ENCODE measurements at places on chromosomes 4 and X. TPM values are rescaled to one million over a fixed set of nuclear protein-coding genes. Genes with fewer than 3 reads are reported as not detected.

- no peak overlapping the region for H3K27ac ChIP-seq
- no peak overlapping the region for H3K4me3 ChIP-seq
- H3K36me3 ChIP-seq, result no peaks in the 10 kb centered on the region
- no peak for DNase-seq
- peaks cover 8% of the 10 kb centered on the region for H3K4me1 ChIP-seq
- no peaks in the 10 kb centered on the region for H3K27me3 ChIP-seq
These were observed 24.1 kb upstream of the STIM2 start for GRCh38 chr4:26836539-26836938.

DNA sequence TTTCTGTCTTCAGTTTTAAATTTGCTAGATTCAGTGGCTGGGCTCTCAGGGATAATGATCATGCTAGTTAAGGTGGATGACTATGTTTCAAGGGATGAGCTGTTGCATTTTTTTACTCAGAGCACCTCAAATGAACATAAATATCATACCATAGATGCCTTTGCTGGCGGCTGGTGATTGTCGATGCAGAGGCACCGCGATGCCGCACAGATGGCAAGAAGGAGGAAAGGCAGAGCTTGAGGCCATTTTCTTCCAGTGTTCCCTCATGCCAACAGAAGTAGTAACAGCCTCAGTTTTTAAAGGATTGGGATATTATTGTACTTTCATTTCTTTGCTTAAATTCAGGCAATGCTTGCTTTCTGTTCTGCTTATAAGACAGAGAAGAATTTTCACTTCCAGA, 654.7 kb upstream of the IGFBP7 start:
- no peak overlapping the region for H3K4me3 ChIP-seq
- no peaks in the 10 kb centered on the region for H3K27me3 ChIP-seq
- no peaks in the 10 kb centered on the region for H3K36me3 ChIP-seq
- no peak for DNase-seq

DNA sequence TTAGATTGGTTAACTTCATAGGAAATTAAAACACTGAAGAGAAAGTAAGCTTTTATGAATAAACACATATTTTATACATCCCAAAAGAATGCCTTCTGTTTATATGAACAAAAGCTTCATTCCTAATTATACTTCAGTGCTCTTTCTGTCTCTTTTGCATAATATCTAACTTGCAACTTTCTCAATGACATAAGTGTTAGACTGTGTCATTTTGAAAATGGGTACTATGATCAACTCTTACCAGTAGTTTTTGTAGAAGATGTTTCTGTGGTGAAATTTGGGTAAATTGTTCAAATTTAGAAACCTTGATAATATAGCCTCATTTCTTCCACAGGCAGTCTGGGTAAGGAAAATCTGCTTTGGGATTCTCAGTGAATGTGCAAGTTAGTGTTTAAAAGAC, 991.4 kb downstream of the CCSER1 start:
- no peak overlapping the region for H3K4me3 ChIP-seq
- H3K4me1 ChIP-seq, result no peaks in the 10 kb centered on the region
- H3K36me3 ChIP-seq, result no peaks in the 10 kb centered on the region
- no peak for DNase-seq
- H3K27ac ChIP-seq, result no peak overlapping the region

DNA sequence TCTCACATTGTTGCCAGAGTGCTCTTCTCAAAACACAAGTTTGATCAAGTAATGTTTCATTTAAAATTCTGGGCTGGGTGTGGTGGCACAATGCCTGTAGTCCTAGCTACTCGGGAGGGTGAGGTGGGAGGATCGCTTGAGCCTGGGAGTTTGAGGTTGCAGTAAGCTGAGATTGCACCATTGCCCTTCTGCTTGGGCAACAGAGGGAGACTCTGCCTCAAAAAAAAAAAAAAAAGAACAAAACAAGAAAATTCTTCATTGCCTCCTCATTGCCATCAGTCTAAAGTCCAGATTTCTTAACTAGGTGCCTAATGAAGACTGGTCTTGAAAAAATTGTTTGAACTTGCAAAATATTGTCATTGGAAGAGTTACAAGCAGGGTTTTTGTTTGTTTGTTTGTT, 120.1 kb downstream of the MFAP3L start:
- no peak overlapping the region for H3K27ac ChIP-seq
- H3K4me3 ChIP-seq, result no peak overlapping the region
- no peaks in the 10 kb centered on the region for H3K4me1 ChIP-seq
- no peaks in the 10 kb centered on the region for H3K36me3 ChIP-seq

DNA sequence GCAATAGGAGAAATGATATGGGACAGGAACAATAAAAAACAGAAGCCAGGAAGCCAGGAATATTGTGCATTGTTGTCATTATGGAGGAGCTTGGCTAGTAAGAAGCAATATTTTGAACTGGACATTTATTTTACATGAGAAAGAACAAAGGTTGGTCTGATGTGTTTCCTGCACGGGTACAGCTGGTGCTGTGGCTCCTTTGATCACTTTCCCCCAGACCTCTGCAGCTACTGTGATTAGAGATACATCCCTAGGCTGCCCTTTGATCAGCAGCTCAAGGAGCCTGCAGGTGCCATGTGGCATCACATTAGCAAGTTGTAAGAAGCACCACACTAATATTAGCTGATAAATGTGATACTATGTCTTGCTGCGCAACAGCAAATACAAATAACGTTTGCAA, 2.5 kb downstream of the PDGFC start:
- no peak for DNase-seq
- H3K27me3 ChIP-seq, result no peaks in the 10 kb centered on the region
- H3K4me1 ChIP-seq, result peaks cover 20% of the 10 kb centered on the region
- no peaks in the 10 kb centered on the region for H3K36me3 ChIP-seq
- H3K4me3 ChIP-seq, result peak overlapping the region; percentile 84
- peak overlapping the region; percentile 89 for H3K27ac ChIP-seq

DNA sequence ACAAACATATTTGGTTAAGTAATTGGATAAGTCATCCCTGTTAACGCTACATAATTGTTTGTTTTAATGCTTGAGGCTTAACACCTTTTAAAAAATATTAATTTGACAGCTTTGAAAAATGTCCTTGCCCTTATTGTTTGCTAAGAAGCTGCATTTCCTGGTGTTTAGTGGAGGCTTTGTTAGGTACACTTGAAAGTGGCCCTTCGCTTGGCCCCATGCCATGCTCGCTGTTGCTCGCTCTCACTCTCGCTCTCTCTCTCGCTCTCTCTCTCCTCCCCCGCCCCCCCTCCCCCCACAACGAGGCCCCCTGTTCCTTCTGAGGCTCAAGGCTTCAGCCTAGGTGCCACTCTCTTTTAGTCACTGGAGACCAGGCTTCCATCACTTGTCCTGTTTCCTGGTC, 139.6 kb downstream of the DCLK2 start:
- H3K27me3 ChIP-seq, result no peaks in the 10 kb centered on the region
- H3K27ac ChIP-seq, result no peak overlapping the region
- no peak overlapping the region for H3K4me3 ChIP-seq
- no peaks in the 10 kb centered on the region for H3K4me1 ChIP-seq

DNA sequence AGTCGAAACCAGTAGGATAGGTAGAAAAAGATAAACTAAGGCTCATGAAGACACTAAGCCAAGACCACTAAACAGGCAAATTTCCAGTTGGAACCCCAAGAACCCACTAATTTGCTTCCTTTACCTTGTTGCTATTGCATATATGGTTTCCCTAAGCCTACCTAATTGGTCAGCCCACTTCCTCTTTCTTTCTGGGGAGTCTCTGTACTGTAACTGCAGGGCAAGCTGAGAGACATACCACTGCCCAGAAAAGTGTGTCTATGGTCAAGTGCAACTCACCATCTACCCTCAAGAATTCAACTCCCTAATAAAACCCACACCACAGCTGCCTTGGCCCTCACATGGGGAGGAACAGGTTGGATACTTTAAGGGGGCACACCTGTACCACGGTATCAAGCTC, 28.6 kb downstream of the IDS start:
- no peaks in the 10 kb centered on the region for H3K36me3 ChIP-seq
- no peak overlapping the region for H3K4me3 ChIP-seq
- H3K27ac ChIP-seq, result no peak overlapping the region
- DNase-seq, result no peak

GRCh38 chr4:121070696-121071639, 1.4 kb downstream of the NDNF start:
- peak overlapping the region; percentile 69 for H3K4me3 ChIP-seq
- no peaks in the 10 kb centered on the region for H3K36me3 ChIP-seq
- peaks cover 7% of the 10 kb centered on the region for H3K4me1 ChIP-seq
- peaks cover 35% of the 10 kb centered on the region for H3K27me3 ChIP-seq
- peak overlapping the region; percentile 34 for H3K27ac ChIP-seq

- no peaks in the 10 kb centered on the region for H3K27me3 ChIP-seq
- no peak overlapping the region for H3K4me3 ChIP-seq
- H3K4me1 ChIP-seq, result no peaks in the 10 kb centered on the region
- no peaks in the 10 kb centered on the region for H3K36me3 ChIP-seq
These were observed 26.6 kb downstream of the NLGN3 start for GRCh38 chrX:71171110-71171801.

DNA sequence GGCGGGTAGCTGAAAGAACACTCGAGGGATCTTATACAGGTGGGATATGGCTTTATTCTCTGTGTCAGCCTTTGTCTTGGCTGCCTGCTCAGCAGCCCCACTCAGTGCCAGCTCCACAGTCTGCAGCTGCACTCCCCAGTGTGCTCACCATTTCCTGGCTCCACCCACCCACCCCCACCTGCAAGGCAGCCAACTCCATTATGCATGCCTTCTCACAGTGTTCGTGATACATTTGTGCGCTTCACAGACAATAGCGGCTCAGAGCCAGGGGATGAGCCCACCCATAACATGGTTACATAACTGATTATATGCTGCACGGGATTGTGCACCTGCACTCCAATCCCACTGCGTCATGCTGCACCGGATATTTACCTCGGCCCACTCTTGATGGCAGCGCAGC, 8.8 kb upstream of the TMEM128 start:
- no peaks in the 10 kb centered on the region for H3K4me1 ChIP-seq
- no peak for DNase-seq
- no peak overlapping the region for H3K27ac ChIP-seq
- no peaks in the 10 kb centered on the region for H3K27me3 ChIP-seq
- no peaks in the 10 kb centered on the region for H3K36me3 ChIP-seq

GRCh38 chr4:71857713-71858451, 74.0 kb upstream of the GC start:
- H3K4me3 ChIP-seq, result no peak overlapping the region
- H3K4me1 ChIP-seq, result no peaks in the 10 kb centered on the region
- DNase-seq, result no peak
- no peaks in the 10 kb centered on the region for H3K27me3 ChIP-seq
- no peaks in the 10 kb centered on the region for H3K36me3 ChIP-seq
- H3K27ac ChIP-seq, result no peak overlapping the region

- no peak overlapping the region for H3K4me3 ChIP-seq
- H3K27ac ChIP-seq, result no peak overlapping the region
- H3K4me1 ChIP-seq, result no peaks in the 10 kb centered on the region
- no peaks in the 10 kb centered on the region for H3K36me3 ChIP-seq
- H3K27me3 ChIP-seq, result no peaks in the 10 kb centered on the region
These were observed 5.3 kb upstream of the SUPT20HL1 start for GRCh38 chrX:24355095-24355494.

DNA sequence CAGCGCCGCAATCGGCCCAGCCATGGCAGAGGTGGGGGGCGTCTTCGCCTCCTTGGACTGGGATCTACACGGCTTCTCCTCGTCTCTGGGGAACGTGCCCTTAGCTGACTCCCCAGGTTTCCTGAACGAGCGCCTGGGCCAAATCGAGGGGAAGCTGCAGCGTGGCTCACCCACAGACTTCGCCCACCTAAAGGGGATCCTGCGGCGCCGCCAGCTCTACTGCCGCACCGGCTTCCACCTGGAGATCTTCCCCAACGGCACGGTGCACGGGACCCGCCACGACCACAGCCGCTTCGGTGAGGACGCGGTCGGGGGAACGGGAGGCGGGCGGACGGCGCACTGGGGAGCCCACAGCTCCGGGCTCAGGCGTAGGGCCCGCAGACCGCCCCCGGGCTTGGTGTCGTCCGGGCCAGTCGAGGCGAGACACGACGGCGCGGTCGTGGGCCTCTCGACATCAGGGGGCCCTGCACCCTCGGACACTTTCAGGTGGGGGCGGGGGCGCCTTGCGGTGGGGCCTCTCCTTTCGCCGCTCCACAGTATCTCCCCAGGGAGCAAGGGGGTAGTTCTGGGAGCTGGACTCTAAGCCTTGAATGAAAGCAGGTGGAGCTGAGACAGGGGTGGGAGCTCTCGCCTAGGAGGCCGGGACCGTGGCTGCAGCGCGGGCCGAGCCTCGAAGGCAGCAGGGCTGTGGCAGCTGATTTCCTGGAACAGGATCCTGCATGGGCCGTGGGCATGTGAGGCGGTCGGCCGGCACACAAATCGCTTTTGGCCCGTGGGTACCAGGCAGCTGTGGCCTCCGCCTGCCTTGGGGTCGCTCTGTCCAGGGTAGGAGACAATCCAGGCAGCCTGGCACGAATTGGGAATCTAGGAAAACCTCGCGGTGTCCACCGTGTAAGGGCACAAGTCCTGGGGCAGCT, 722 bp downstream of the FGF16 start:
- H3K27ac ChIP-seq, result peak overlapping the region; percentile 1
- H3K4me1 ChIP-seq, result no peaks in the 10 kb centered on the region
- no peak for DNase-seq

- DNase-seq, result no peak
- H3K36me3 ChIP-seq, result no peaks in the 10 kb centered on the region
- H3K4me3 ChIP-seq, result no peak overlapping the region
- no peaks in the 10 kb centered on the region for H3K27me3 ChIP-seq
- H3K4me1 ChIP-seq, result no peaks in the 10 kb centered on the region
These were observed 21.6 kb downstream of the CLDN34 start for GRCh38 chrX:9988762-9989161.

DNA sequence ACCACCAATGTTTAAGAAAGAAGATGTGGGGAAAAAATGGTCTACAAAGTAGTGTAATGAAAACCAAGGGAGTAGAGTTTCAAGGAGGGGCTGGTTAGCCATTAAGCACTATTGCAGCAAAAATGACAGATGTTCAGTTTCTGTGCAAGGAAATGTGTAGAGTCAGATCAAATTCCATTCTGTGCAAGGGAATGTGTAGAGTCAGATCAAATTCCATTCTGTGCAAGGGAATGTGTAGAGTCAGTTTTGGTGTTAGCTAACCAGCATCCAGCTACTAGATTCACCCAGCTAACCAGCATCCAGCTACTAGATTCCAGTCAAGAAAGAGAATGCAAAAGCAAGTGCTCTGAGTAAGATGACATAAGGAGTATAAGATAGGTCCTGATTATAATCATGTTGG, 208.8 kb downstream of the COX18 start:
- no peaks in the 10 kb centered on the region for H3K4me1 ChIP-seq
- H3K27me3 ChIP-seq, result no peaks in the 10 kb centered on the region
- DNase-seq, result no peak
- no peak overlapping the region for H3K4me3 ChIP-seq
- H3K36me3 ChIP-seq, result no peaks in the 10 kb centered on the region

GRCh38 chr4:43718369-43718768, 730.2 kb downstream of the KCTD8 start:
- H3K36me3 ChIP-seq, result no peaks in the 10 kb centered on the region
- H3K27ac ChIP-seq, result no peak overlapping the region
- H3K4me3 ChIP-seq, result no peak overlapping the region
- no peak for DNase-seq
- no peaks in the 10 kb centered on the region for H3K4me1 ChIP-seq
- H3K27me3 ChIP-seq, result no peaks in the 10 kb centered on the region

The CNKSR2 gene
- 0.34 TPM for total RNA-seq

The OPN1MW2 gene
- total RNA-seq, result not detected

The PGM2 gene
- total RNA-seq, result 2.5 TPM

The PLRG1 gene
- 43.0 TPM for total RNA-seq

The TAF7L gene
- total RNA-seq, result not detected

The BEX2 gene
- total RNA-seq, result 2.5 TPM

The CT45A7 gene
- total RNA-seq, result not detected
